NCI-H446 treated with DMSO at 0.1 percent for 48 hours (cell line): ENCODE measurements at places on chromosomes 12 and 14.

- DNase-seq, result peak; percentile 73
Observed at GRCh38 chr14:63438065-63438757, 105.0 kb downstream of the PPP2R5E start.

DNA sequence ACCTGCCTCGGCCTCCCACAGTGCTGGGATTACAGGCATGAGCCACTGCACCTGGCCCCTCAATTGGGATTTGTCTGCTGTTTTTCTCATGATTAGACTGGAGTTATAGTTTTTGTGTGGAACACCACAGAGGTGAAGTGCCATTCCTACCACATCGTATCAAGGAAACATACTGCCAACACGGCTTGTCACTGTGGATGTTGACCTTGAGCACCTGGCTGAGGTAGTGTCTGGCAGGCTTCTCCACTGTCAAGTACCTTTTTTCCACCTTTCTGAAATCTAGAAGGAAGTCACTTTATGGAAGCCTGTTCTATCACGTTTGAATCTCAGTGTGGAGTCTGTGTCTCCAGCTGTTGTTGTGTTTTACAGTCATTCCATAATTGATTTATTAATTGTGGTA, 21.4 kb upstream of the SEL1L start:
- no peak for DNase-seq

DNA sequence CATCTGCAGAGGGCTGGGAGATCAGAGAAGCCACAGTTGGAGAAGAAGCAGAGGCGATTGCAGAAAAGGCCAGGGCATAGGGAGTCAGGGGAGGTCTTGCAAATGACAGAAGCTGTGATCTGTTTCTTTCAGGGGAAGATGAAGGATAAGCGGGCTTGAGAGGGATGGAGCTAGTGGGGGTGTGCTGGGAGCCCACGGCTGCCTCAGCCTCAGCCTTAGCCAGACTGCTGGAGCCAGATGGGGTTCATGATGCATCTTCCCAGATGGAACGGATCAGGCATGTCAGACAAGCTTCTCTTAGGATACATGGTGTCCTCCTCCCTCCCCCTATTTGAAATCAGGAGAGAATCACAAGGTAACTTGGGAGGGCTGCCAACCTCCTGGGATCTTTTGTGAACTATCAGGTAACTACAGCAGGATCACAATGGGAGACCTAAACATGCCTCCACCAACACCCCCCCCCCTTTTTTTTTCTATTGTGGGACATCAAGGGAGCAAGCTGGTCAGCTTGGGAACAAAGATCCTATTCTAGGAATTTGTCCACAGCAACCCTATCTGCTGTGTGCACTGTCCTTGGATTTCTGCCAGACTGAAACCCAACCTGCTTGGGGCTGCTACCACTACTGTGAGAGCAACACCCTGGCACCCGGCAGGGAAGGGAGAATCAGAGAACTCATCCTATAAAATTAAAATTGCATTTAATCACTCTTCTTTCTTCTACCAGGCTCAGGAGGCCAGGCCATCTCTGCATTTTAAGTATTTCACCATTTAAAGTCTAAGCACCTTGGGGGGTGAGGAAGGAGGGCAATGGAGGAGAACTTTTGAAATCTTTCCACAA, 10.7 kb upstream of the ATP2A2 start:
- peak; percentile 10 for DNase-seq

GRCh38 chr12:71371122-71371521, 68.5 kb upstream of the LGR5 start:
- no peak for DNase-seq

DNA sequence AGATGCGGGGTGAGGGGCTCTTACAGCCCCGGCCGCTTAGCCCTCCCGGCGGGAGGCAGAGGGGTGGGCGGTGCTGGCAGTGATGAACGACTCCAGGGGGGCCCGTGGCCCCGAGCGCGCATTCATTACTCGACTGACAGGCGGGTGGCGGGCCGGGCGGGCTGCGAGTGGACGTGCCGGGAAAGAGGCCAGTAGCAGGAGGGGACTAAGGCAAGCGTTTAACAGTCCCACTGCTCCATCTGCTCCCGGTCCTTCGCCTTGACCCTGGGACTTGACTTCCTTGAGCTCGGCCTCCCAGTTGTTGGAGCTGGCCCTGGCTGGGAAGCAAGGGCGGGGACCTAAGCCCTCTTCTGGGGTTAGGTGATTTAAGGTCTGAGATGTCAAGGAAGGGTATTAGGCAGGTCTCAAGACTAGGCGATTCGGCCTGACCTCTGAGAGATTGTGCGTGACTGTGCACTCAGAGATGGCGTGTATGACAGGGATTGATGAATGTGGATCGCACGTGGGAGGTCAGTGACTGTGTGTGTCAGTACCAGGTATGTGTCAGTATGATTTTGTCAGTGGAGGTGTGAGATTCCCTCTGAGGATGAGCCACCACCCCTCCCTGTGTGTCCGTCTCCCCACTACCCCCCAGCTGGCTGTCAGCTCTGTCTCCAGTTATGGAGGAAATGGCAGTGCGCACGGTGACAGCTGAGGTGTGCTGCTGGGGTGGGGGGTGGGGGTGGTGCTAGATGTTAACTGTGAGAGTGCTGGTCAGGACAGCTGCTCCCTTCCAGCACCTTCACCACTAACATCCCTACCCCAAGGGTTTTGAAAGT, 3.6 kb upstream of the DNAJC22 start:
- DNase-seq, result no peak

DNA sequence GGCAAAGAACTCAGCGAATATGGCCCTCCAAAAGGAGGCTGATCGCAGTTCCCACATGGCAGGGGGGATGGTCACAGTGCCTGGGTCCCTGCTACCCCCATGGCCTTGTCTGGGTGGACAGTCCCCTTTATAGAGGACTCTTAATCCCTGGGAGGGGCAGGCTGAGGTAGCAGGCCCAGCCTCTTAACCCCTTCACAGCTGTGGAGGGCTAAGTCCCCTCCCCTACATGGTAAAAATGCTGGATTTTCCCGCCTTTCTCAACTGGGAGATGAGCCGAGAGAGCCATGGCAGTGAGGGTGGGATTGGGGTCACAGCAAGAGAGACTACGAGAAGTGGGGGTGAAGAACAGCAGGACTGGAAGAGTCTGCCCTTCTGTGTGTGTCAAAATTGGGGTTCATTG, at the start of gene MIP:
Gene MIP, minus strand, starts transcription at position 101 of the 400 bp plus-strand sequence. Its CDS starts 44 bp downstream, at position 57.
- DNase-seq, result no peak

GRCh38 chr12:122935318-122935717, 30.9 kb downstream of the ABCB9 start:
- DNase-seq, result no peak

GRCh38 chr14:68402525-68403101, 390.3 kb downstream of the ZFP36L1 start:
- DNase-seq, result no peak

DNA sequence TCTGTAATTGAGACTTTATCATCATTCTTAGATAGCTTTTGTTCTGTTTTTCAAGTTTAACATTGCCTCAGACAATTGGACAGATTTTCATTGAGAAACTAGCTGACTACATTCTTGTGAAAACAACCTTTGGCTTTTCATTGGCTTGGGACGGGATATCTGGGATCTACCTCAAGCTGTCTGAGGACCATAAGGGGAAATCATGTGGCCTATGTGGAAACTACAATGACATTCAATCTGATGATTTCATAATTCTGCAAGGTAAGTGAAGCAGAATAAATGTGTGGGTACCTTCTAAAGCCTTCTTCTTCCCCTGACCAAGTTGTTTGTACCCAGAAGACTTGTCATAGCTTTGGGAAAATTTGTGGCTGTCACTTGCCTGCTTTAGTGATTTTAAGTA, 133.5 kb downstream of the OTOGL start:
- no peak for DNase-seq

GRCh38 chr12:80068173-80068572, 31.2 kb upstream of the OTOGL start:
- DNase-seq, result no peak

GRCh38 chr14:22475381-22475780, 113.6 kb downstream of the DAD1 start:
- no peak for DNase-seq
